ENCODE measurements at places on chromosomes 12 and 14.

DNA sequence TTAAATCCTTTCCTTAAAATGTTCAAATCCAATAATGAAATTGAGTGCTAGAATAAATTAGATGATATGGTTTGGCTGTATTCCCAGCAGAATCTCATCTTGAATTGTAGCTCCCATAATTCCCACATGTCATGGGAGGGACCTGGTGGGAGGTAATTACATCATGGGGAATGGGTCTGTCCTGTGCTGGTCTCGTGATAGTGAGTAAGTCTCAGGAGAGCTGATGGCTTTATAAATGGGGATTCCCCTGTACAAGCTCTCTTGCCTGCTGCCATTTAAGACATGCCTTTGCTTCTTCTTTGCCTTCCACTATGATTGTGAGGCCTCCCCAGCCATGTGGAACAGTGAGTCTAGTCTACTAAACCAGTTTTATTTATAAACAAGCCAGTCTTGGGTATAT is 508.5 kb downstream of the ETNK1 start:
- DNase-seq = no peak

- no peak for DNase-seq
Measured at GRCh38 chr14:92225731-92226130, 97.2 kb upstream of the SLC24A4 start.

DNA sequence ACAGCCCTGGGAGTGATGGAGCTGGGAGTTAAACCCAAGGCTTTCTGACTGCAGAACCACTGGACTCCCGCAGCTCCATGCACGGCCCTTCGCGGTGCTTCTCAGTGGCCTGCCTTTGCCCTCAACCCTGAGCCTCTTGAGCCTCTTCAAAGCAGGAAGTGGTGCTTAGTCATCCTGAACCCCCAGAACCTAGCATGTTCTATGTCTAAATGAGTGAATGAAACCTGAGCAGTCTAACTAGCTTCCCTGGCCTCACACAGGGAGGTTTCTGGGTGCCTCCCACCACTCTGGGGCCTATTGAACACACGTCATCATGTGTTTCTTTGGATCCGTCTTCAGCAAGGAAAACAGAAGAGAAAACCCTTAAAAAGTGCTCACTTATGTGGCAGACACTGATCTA is 117.9 kb upstream of the SFSWAP start:
- DNase-seq = peak; percentile 19

- no peak for DNase-seq
Measured at GRCh38 chr12:47078086-47078395, 1.4 kb upstream of the PCED1B start.

Measured in CD4-positive, alpha-beta T cell treated with Interleukin-6 at 100 ng/mL for 8 hours (primary cell).